Naive B cell (primary cell): ENCODE measurements at places on chromosomes 1 and 21. TPM values are rescaled to one million over a fixed set of nuclear protein-coding genes. Genes with fewer than 3 reads are reported as not detected.

GRCh38 chr1:200675588-200675852, 5.8 kb upstream of the DDX59 start:
- H3K27ac ChIP-seq = no peak overlapping the region
- H3K4me1 ChIP-seq = peaks cover 12% of the 10 kb centered on the region

KRTAP7-1 gene
- not detected for polyA plus RNA-seq

GRCh38 chr1:206729507-206729906, 41.1 kb upstream of the IL19 start:
- peaks cover 19% of the 10 kb centered on the region for H3K36me3 ChIP-seq
- no peak overlapping the region for H3K27ac ChIP-seq
- DNase-seq = no peak
- H3K4me3 ChIP-seq = no peak overlapping the region
- H3K4me1 ChIP-seq = peaks cover 51% of the 10 kb centered on the region

RNF2 gene
- 20.6 TPM for polyA plus RNA-seq

LCE1B gene
- polyA plus RNA-seq = not detected

MLLT11 gene
- polyA plus RNA-seq = 2.9 TPM

GRCh38 chr1:205994346-205994745, 8.8 kb downstream of the RAB7B start:
- H3K27me3 ChIP-seq = peaks cover 11% of the 10 kb centered on the region
- H3K36me3 ChIP-seq = peaks cover 13% of the 10 kb centered on the region
- H3K27ac ChIP-seq = no peak overlapping the region
- H3K4me1 ChIP-seq = peaks cover 6% of the 10 kb centered on the region
- no peak overlapping the region for H3K4me3 ChIP-seq

GRCh38 chr1:248613742-248614141, 16.2 kb upstream of the OR2T10 start:
- H3K4me3 ChIP-seq = no peak overlapping the region
- no peaks in the 10 kb centered on the region for H3K27me3 ChIP-seq
- no peak overlapping the region for H3K27ac ChIP-seq
- no peak for DNase-seq
- H3K36me3 ChIP-seq = no peaks in the 10 kb centered on the region
- H3K4me1 ChIP-seq = peaks cover 3% of the 10 kb centered on the region

DNA sequence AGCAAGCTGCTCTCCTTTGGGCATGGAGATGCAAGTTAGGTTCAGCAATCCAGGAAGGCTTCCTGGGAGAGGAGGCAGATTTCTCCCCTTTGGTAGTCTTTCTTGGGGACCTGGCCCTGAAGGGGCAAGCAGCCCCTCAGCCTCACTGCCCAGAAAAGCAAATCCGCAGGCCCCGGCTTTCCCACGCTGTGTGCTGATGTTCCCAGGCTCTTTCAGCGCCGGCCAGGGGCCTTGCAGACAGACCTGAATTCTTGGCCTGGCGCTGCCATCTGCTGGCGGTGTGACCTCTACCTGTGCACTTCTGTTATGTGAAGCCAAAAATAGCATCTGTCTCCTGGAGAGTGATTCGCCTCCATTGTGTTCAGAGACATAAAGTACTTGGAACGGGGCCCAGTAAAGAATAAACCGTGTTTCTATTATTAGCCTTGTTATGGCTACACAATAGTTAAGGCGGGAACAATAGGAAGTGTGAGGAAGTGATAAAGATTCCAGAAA, 64.8 kb downstream of the ALPL start:
- no peaks in the 10 kb centered on the region for H3K4me1 ChIP-seq
- peaks cover 47% of the 10 kb centered on the region for H3K27me3 ChIP-seq
- peak; percentile 19 for DNase-seq
- H3K36me3 ChIP-seq = no peaks in the 10 kb centered on the region
- no peak overlapping the region for H3K4me3 ChIP-seq
- H3K27ac ChIP-seq = no peak overlapping the region

DNA sequence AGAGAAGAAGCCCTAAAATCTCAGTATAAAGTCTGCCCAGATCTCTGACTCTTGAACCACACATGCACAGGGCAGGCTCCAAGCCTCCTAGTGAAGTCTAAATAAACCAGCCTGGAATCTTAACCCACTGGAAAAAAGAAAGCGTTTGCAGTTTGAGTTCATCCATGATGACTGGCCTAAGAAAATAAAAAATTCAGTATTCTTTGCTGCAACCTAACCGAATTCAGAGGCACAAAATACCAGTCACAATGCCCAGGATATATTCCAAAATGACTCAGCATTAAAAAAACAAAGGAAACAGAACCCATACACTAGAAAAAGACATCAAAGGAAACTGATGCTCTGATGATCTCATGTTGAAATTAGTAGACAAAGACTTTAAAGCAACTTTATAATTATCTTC, 269.2 kb downstream of the SDCCAG8 start:
- peaks cover 7% of the 10 kb centered on the region for H3K36me3 ChIP-seq
- H3K4me3 ChIP-seq = no peak overlapping the region
- peaks cover 17% of the 10 kb centered on the region for H3K4me1 ChIP-seq
- H3K27me3 ChIP-seq = no peaks in the 10 kb centered on the region
- no peak for DNase-seq

OR6P1 gene
- polyA plus RNA-seq = not detected

- no peaks in the 10 kb centered on the region for H3K27me3 ChIP-seq
- peaks cover 17% of the 10 kb centered on the region for H3K36me3 ChIP-seq
- peaks cover 36% of the 10 kb centered on the region for H3K4me1 ChIP-seq
- H3K4me3 ChIP-seq = no peak overlapping the region
- DNase-seq = no peak
Measured at GRCh38 chr1:167683641-167684502, 37.9 kb upstream of the MPZL1 start.

DNA sequence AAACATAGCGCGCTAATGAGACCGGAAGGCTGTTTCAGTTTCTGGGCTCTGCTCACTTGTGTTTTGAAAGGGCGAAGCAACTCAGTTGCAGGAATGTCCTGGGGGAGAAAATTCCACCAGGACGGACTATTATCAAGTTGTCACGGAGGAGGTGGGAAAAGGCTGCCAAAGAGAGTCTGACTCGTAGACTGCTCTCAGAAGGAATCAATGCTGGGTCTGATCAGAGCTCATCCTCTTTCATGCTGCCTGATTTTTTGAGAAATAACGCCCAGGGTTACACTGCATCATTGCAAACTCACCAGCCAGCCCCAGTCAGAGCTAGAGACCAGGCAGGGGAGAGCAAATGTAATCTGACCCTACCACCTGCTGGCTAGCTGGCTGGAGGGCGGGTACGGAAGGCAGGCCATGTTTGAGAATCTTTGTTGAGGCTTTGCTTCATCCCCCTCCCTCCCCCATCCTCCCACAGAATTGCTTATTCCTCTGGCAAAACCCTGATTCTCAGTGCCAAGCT, 36.4 kb upstream of the BCL9 start:
- H3K27me3 ChIP-seq = peaks cover 14% of the 10 kb centered on the region
- no peaks in the 10 kb centered on the region for H3K36me3 ChIP-seq
- no peak for DNase-seq
- no peak overlapping the region for H3K27ac ChIP-seq
- no peak overlapping the region for H3K4me3 ChIP-seq
- H3K4me1 ChIP-seq = no peaks in the 10 kb centered on the region

KMO gene
- polyA plus RNA-seq = 56.0 TPM

DNA sequence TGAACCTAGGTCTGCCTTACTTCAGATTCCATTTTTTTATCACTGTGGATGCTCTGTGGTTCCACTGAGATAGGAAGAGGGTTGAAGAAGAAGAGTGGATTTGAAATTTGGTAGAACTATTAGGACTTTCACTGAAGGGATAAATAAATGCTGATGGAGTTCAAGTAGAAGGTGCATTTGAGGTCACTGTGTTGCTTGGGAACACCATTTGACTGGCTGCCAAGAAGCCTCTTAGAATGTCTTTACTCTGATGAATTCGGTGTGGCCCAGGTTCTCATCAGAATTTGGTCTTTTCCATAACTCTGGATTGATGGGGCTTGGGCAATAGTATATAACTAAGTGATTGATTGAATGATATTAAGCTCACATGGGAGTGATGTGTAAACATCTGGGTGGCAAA, 11.9 kb downstream of the XPR1 start:
- H3K27ac ChIP-seq = no peak overlapping the region
- no peaks in the 10 kb centered on the region for H3K36me3 ChIP-seq
- no peaks in the 10 kb centered on the region for H3K27me3 ChIP-seq
- no peak overlapping the region for H3K4me3 ChIP-seq
- peaks cover 25% of the 10 kb centered on the region for H3K4me1 ChIP-seq
- DNase-seq = no peak

DPT gene
- not detected for polyA plus RNA-seq

GRCh38 chr1:203453616-203454015, 22.0 kb upstream of the PRELP start:
- peaks cover 12% of the 10 kb centered on the region for H3K4me1 ChIP-seq
- H3K36me3 ChIP-seq = no peaks in the 10 kb centered on the region
- no peak overlapping the region for H3K4me3 ChIP-seq
- H3K27ac ChIP-seq = peak overlapping the region; percentile 57
- DNase-seq = no peak
- H3K27me3 ChIP-seq = peaks cover 9% of the 10 kb centered on the region

DNA sequence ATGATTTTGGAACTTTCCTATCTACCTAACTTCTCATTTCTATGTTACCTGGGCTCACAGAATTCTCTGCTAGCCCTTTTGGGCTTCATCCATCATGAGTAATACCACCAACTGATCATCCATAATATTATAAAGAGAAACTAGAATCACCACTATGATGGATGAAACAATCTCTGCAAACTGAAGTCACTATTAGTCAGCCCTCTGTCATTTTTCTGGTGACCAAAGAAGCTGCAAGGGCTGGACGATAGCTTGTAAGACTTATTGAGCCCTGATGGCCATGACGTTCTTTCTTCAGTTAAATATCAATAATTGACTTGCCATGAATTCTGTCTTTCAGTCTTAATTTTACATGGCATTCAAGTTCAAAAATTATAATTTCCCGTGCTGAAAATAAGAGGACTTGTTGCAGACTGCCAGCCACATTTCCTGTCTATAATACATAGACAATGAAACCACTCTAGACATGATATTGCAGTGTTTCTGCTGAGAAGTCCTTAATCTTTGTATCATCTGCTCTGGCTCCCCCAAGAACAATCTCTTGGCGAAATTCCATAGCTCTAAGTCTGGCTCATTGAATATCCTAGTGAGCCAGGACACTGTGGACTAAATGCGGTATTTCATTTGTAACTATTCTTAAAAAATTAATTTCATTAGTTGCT, 655.0 kb upstream of the CAMK1G start:
- no peak for DNase-seq
- H3K27ac ChIP-seq = no peak overlapping the region
- peaks cover 11% of the 10 kb centered on the region for H3K27me3 ChIP-seq
- no peaks in the 10 kb centered on the region for H3K36me3 ChIP-seq
- H3K4me3 ChIP-seq = no peak overlapping the region

UBIAD1 gene
- polyA plus RNA-seq = 47.8 TPM

FAM72D gene
- not detected for polyA plus RNA-seq

DNA sequence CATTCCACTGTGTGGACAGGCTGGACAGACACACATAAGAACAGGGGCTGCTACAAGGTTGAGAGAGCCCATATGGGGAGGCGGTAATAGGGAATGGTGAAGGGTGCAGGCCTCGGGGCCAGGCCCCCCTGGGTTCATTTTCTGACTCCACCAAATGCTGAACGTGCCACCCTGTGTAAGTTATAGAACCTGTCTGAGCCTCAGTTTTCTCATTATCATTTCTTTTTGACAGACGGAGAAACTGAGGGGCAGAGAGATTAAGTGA, 569.5 kb downstream of the PTPRU start:
- H3K4me3 ChIP-seq = no peak overlapping the region
- DNase-seq = no peak
- peaks cover 4% of the 10 kb centered on the region for H3K27me3 ChIP-seq
- H3K27ac ChIP-seq = no peak overlapping the region
- no peaks in the 10 kb centered on the region for H3K4me1 ChIP-seq

GRCh38 chr1:87424541-87424940, 95.9 kb downstream of the LMO4 start:
- H3K27ac ChIP-seq = no peak overlapping the region
- DNase-seq = no peak
- H3K27me3 ChIP-seq = no peaks in the 10 kb centered on the region
- no peaks in the 10 kb centered on the region for H3K4me1 ChIP-seq
- H3K36me3 ChIP-seq = no peaks in the 10 kb centered on the region

TEDDM1 gene
- polyA plus RNA-seq = 0.13 TPM

GRCh38 chr1:109482791-109483671, 674 bp upstream of the ATXN7L2 start:
- no peaks in the 10 kb centered on the region for H3K36me3 ChIP-seq
- H3K4me1 ChIP-seq = peaks cover 30% of the 10 kb centered on the region
- H3K4me3 ChIP-seq = peak overlapping the region; percentile 91
- DNase-seq = no peak
- peaks cover 28% of the 10 kb centered on the region for H3K27me3 ChIP-seq
- no peak overlapping the region for H3K27ac ChIP-seq

- H3K4me3 ChIP-seq = peak overlapping the region; percentile 93
- H3K36me3 ChIP-seq = no peaks in the 10 kb centered on the region
- H3K27ac ChIP-seq = peak overlapping the region; percentile 96
- H3K27me3 ChIP-seq = no peaks in the 10 kb centered on the region
- peaks cover 66% of the 10 kb centered on the region for H3K4me1 ChIP-seq
- no peak for DNase-seq
Measured at GRCh38 chr1:36384542-36385409, 948 bp downstream of the STK40 start.

- no peaks in the 10 kb centered on the region for H3K27me3 ChIP-seq
- H3K27ac ChIP-seq = no peak overlapping the region
- H3K4me3 ChIP-seq = no peak overlapping the region
- DNase-seq = no peak
Measured at GRCh38 chr21:38597421-38597820, 99.1 kb upstream of the ERG start.

DNA sequence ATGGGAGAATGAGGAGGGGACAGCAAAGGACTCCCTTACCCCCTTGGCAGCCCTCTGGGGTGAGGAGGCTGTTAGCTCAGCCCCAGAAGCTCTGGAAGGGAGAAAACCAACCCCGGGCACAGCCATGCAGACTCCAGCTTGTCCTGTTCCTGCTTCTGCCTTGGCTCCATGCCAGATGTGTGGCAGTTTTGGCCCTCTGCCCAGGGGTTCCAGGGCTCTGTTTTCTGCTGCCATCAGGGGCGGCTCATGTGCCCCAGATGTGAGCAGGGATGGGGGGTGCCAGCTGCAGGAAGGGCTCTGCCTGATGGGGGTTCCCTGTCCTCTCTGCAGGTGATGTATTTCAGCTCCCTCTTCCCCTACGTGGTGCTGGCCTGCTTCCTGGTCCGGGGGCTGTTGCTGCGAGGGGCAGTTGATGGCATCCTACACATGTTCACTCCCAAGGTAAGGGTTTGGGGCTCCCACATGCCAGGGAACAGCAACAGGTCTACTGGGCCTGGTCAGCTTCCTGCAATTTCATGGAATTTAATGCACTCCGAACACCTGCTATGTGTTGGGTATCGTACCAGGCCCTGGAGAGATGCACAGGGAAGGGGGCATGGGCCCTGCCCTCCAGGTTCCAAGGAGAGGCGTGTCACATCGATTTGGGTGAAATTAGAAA, 26.1 kb downstream of the SLC6A17 start:
- peaks cover 35% of the 10 kb centered on the region for H3K27me3 ChIP-seq
- no peaks in the 10 kb centered on the region for H3K36me3 ChIP-seq
- no peak overlapping the region for H3K27ac ChIP-seq

DNA sequence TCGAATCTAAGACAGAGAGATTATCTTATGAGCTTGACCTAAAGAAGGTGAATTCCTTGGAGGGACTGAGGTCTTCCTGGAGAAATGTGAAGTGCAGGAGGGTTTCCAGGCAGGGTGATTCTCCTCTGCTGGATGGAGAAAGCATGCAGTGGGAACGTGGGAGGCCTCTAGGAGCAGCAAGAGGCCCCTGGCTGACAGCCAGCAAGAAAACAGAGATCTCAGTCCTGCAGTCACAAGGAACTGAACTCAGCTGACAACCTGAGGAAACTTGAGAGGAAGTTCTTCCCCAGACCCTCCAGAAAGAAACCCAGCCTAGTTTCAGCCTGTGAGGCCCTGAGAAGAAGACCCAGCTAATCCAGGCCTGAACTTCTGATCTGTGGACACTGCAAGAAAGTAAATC, 345.9 kb downstream of the FAM72C start:
- DNase-seq = no peak
- H3K36me3 ChIP-seq = no peaks in the 10 kb centered on the region
- H3K27me3 ChIP-seq = no peaks in the 10 kb centered on the region

PLA2G2A gene
- polyA plus RNA-seq = not detected

AHDC1 gene
- 0.63 TPM for polyA plus RNA-seq
